ENCODE measurements at places on chromosomes 12 and 14.
A peak's percentile ranks its signal among the peaks of the same experiment; 100 is the strongest.

- no peak for DNase-seq
These were observed 94.0 kb upstream of the RMST start for GRCh38 chr12:97368462-97369163.

- no peak for DNase-seq
These were observed 9.8 kb downstream of the ADCY4 start for GRCh38 chr14:24325041-24325530.

DNA sequence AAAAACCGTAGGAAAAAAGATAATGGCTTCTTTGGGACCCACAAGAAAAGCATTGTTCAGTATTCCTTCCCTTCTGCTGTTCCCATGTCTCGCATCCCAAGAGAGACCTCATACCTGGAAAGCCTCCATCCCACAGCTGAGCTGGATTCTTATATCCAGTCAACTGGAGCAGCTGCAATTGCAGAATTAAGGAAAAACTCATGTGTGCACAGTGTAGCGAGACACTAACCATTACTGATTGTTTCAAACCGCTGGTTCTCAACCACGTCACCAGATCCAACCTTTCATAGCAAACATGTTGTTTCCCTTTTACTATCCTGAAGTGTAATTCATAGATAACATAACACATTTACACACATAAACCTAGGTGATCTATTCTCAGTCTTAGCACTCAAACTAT lies 5.5 kb upstream of the RNASE10 start:
- DNase-seq: no peak

DNA sequence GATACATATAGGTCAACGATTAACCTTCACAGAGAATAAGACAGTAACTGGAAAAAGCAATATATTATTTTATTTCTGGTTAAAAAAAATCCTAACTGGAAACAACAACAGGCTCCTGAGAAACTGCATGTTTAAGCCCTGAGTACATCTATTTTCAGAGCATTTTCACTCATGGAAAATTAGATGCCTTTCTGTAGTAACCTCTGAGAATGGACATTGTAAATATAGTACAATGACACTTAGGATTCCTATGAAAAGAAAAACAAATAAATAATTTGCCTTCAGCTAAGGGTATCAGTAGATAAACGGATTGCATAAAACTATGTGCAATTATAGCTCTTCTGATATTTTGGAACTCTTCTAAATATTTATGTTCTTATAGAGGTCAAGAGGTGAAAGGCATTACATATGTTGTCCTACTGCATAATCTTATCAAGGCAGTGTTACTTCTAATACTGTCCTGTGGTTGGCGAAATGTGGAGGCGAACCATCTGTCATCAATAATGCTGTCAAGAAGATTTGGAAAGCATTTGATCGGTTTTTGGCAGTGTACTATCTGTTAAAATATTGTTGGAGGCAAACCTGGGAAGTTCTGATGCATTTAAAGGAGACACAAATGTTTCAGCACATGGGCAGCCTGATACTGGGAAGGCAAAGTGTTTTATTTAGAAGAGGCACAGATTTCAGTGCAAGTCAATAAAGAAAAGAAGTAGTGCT lies 381.8 kb downstream of the BTG1 start:
- no peak for DNase-seq

DNA sequence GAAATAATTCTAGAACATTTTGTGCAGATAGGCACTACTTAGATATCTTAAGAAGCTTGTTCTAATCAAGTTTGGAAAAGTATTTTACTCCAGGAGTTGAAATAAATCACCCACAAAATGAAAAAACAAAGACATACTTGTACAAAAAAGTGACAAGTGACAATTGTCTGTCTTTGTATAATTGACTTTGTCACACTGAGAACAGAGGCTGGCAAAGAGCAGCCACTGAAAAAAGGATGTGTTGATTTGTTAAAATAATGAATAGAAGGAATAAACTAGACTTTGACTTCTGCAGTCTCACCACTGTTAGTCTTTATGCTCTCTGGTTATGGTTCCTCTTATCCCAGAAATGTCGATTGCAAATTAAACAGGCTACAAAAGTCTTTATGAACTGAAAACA lies 77.6 kb downstream of the PTPRR start:
- peak; percentile 12 for DNase-seq

DNA sequence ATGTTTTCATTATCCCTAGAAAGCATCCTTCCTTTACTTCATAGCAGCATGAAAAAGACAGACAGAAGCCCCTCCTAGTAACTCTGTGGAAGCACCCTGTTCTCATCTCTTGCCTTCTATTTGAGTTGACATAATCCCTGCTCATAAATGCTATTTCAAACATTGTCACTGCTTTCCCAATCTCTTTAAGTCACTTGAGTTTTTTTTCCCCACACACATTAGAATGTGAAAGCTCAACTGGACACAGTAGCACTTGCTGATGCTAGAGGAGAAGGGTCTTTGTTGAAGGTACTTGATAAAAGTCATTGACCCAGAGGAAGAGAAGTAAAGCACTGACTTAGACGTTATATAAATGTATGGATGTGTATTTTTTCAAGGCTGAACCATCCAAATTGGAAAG lies 3.0 kb downstream of the E2F7 start:
- DNase-seq: no peak

- DNase-seq: no peak
These were observed 137.3 kb downstream of the CEP83 start for GRCh38 chr12:94322346-94322745.

DNA sequence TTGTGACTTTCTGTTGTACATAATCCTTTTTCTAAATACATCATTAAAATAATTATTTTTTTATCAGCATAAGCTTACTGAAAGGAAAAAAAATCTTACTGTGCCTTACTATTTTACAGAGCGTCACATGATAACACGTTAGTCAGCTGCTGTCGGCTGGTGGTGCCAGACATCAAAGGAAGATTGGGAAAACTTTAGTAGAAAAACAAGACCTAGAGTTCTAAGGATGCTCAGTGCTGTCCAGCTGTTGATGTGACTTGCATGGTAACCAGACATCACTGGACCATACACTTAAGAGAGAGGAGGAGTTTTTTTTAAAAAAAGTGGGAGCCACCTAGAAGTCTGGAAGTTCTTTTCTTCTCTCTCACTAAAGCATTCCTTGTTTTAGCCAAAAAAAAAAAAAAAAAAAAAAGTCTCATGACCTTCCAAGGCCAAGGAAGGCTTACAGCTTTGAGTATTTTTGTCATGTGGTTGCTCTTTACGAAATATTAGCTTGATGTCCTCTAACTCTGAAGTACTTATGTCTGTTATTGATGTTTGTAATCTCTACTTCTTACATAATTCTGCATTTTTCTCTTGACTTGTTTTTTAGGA lies 4.5 kb downstream of the RASSF8 start:
- DNase-seq: no peak

DNA sequence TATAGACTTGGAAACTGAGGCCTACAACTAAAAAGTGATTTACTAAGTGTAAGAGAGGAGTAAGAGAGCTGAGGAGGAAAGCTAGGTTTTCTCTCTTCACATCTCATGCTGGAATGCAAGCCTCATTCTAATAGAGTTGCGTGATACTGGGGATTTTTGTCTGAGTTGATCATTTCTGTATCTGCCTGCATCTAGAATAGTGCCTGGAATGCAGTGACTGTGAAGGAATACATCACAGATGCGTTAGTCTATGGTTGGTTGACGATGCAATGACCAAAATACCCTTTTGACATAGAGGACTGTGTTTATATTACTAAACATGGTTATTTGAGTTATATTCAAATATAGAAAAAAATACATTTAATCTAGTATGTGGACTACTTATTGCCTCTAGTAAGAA lies 9.2 kb upstream of the TMEM117 start:
- no peak for DNase-seq

- no peak for DNase-seq
These were observed 195.6 kb downstream of the TTC7B start for GRCh38 chr14:90620568-90621077.

DNA sequence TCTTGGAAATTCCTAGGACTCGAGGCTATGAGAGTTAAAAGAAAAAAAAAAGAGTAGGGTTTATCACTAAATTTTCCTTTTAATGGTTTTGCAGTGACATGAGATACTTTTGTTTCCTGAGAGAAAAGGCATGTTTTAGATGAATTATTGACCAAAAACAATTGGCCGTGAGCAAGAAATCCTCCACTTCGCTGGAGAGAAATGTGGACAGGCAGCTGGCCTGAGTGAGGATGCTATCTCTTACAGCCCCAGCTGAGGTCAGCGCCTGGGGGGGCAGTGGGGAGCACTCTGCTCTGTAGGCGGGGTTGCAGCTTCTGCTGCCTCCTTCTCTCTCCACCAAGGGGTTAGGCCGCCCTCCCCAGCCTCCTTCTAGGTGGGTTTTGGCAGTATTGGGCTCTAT lies 54.7 kb downstream of the PRIMA1 start:
- DNase-seq: peak; percentile 67

GRCh38 chr14:101518611-101519473 lies 42.5 kb upstream of the DIO3 start:
- peak; percentile 36 for DNase-seq

GRCh38 chr14:86999036-86999435 lies 993.9 kb downstream of the GALC start:
- DNase-seq: no peak

DNA sequence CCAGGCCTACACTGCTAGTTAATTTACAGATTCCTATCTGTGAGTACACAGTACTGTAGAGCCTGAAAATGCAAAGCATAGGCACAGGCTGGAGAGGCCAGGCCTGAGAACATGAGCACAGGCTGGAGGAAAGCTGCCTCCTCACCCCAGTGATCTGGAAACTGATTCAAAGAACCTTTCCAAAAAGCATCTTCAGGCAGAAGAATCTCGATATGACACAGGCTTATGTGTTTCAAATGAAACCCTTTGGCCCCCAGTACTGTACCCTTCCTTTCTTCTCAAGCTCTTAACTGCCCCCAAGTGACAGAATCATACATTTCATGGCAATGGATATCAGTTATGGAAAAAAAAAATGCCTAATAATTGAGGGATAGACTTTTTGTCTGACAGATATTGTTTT lies 122.0 kb downstream of the KCNC2 start:
- DNase-seq: no peak

DNA sequence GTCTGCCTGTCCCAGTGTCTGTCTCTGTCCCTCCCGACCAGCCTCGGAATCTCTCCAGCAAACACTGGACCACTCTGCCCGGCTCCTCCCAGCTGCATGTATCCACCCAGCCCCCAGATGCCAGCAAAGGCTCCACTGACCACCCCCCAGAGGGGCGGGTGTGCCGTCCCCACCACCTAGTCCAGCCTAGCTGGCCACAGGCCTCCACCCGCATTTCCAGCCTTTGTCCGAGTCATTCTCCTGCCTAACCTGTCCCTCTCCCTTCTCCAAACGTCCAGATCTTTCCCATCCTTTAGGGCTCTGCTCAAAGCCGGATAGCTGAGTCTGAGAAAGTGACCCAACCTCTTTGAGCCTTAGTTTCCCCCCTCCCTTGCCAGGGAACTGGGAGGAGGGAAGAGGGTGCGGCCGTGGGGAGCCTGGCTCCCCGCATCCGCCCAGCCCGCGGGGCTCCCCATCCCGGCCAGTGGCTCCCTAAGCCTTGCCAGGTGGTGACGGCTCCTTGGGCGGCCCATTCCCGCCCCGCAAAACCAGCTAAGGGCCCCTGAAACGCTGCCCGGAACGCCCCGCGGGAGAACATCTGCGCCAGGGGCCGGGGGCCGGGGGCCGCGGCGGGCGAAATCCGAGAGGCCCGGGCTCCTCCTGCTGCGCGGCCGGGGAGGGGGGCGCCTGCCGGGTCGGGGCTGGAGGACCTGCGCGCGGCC lies 34.6 kb upstream of the ANKRD9 start:
- DNase-seq: no peak

- DNase-seq: no peak
These were observed 49.2 kb upstream of the PNMA1 start for GRCh38 chr14:73763396-73763795.

GRCh38 chr12:54993181-54993835 lies 8.7 kb upstream of the TESPA1 start:
- DNase-seq: no peak

DNA sequence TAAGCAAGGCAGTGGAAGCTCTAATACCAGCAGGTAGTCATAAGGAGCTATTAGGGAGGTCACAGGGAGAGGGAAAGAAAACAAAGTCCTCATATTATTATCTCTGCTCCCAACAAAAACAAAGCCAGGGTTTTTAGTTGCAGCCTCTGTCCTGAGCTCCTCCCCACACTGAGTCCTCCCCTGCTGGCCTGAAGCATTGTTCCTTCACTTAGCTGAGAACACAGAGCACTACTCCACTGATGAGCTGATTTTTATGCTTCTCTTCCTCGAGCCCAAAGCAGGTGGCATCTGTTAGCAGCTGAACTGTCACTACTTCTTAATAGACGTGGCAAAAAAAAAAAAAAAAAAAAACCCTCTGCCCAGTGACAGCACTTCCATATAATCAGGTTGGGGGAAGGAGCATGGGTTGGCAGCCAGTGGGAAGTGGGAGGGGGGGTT lies 10.5 kb upstream of the STAC3 start:
- no peak for DNase-seq

DNA sequence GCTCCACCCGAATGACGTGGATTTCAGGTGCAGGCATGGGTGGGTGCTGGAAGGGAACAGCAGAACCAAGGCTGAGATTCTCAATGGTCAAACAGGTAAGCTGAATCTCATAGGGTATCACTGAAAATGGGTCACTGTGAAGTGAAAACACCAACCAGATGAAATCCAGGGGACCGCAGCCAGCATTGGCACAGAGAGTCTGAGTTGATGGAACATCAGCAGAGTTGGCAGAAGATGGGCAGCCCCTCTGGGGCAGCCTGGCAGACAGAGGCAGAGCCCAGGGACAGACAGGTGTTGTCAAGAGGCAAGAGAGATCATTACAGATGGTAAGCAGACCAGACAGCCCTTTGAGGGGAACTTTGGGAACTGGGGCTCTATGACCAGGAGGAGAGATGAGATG lies 48.0 kb downstream of the ACTN1 start:
- DNase-seq: no peak

DNA sequence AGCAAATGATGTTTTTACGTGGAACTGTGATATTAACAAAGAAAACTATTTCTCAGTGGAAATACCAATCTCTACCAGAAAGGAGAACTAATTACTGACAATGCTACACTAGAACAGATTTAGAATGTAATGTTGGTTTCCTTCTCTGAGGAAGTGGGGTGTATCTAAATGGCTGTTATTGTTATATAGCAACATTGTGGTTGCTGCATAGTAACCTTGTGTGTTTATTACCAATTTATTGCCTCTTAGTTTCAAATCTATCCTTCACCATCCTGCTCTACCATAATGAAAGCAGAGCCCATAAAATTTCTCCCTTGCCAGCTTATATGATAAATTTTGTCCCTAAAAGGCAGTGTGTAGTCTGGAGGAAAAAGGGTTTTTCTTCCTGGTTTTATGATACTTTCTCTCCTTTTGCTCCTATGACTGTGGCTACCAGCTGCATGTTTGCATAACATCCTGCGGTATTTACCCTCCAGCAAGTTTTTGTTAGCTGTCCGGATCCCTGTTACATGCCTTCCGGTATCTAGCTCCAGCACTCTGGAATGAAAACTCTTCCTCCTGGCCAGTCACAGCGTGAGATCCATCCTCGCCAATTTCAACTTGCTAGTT lies 5.7 kb upstream of the KLRK1 start:
- DNase-seq: no peak

GRCh38 chr12:88519802-88520435 lies 60.4 kb downstream of the KITLG start:
- DNase-seq: no peak

GRCh38 chr12:117058442-117059072 lies 40.7 kb downstream of the TESC start:
- no peak for DNase-seq

GRCh38 chr14:73142216-73142615 lies 5.9 kb downstream of the PSEN1 start:
- no peak for DNase-seq

- DNase-seq: no peak
These were observed 363.1 kb downstream of the SYT1 start for GRCh38 chr12:79227646-79228045.
